Left lobe of liver (tissue), 2 donors: ENCODE measurements at places on chromosomes 3 and 15.

GRCh38 chr3:108501535-108501934, 8.9 kb downstream of the MYH15 start:
- no peak for DNase-seq

GRCh38 chr3:53224026-53224425, 31.8 kb downstream of the TKT start:
- no peak for DNase-seq

GRCh38 chr3:13711911-13712650, 163.2 kb downstream of the FBLN2 start:
- DNase-seq, result no peak

DNA sequence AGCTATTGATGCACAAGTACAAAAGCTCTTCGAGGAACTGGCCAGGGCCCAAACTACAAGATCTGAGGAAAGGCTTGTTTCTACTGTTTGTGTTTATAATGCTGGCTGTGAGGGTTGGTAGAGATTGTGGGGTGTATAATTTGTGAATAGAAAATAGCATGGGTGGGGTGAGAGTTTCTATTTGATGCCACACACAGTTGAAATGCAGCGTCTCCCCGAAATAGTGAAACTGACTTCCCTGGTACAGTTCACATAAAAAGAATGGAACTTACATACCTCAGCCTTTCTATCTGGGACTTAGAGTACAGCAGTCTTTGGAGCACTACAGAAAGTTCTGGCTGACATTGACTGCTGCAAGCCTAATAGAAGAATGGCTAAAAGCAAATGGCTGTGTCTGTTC, 91.3 kb downstream of the DTWD1 start:
- no peak for DNase-seq

GRCh38 chr3:154071146-154071545, 50.0 kb upstream of the ARHGEF26 start:
- no peak for DNase-seq

DNA sequence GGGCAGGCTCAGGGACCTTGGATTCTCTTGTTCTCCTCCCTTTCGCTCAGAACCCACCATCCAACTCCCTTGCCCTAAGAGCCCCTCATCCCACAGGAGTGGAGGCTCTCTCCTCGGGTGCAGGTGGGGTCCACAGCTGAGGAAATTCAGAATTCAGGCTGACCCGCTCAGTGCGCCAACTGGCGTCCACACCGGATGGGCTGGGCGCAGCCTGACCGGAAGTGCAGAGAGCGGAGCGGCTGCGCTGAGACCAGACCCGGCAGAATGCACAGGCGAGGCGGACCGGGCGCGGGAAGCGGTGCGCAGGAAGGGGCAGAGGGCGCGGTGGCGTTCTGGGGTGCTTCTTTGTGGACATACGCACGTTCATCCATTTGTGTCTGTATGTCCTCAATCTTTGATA, 210.4 kb upstream of the NDN start:
- no peak for DNase-seq

DNA sequence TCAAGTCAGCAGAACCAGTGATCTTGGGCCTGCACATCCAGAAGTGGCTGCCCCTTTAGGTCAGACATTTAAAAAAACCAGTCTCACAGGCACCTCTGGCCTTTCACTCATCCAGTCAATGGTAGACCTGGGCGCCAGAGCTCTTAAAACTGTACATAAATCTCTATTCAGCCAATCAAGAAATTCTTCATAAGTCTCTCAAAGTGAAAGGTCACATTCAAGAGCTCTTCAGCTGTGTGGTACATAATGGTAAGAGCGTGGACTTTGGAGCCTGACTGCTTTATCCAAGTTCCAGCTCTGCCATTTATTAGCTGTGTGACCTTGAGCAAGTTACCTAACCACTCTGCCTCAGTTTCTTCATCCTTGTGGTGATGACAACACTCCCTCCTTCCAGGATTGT, 22.3 kb upstream of the MORF4L1 start:
- DNase-seq, result no peak

DNA sequence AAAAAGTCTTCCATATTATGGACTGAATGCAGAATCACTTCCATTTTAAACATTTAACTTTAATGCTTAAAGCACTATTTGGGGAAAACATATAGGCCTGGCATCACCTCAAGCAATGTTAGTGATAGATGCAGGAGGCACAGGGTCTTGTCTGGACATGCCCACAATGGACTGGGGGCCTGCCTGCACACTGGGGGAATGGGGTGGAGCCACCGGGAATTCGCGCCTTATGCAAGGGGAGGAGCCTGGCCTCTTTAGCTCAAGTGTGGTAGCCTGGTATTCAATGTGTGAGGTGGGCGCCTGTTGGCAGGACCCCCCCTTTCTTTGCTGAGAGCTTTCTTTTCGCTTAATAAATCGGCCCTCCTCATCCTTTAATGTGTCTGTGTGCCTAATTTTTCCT, 29.9 kb downstream of the ACKR4 start:
- no peak for DNase-seq

- peak; percentile 83 for DNase-seq
Observed at GRCh38 chr15:66619152-66619903, 53.5 kb upstream of the LCTL start.

GRCh38 chr3:8458238-8458661, 43.4 kb upstream of the LMCD1 start:
- DNase-seq, result no peak

DNA sequence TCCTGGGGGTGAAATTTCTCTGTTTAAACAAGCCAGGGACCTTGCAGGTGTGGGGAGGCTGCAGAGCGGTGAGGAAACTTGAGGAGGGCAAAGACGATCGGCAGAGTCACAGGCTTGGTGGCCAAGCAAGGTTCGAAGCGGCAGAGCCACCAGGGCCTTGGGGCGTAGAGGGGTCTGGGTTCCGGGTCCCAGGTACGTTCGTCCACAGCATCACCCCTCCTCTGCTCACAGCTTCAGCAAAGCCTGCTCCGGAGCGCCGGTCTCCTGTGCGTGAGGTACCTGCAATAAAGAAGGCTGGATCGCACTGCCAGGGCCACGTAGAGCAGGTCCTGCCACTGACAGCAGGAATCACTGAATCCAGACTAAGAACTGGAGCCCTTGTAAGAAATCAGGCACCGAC, 66.8 kb upstream of the PCSK6 start:
- DNase-seq, result no peak

GRCh38 chr3:196514913-196515621, at the start of gene SMCO1:
Gene SMCO1 (minus strand): TSS chr3:196515346. CDS start chr3:196515209, 137 bp downstream.
- DNase-seq, result no peak

- DNase-seq, result no peak
Observed at GRCh38 chr15:57690341-57690966, 16.1 kb upstream of the POLR2M start.

DNA sequence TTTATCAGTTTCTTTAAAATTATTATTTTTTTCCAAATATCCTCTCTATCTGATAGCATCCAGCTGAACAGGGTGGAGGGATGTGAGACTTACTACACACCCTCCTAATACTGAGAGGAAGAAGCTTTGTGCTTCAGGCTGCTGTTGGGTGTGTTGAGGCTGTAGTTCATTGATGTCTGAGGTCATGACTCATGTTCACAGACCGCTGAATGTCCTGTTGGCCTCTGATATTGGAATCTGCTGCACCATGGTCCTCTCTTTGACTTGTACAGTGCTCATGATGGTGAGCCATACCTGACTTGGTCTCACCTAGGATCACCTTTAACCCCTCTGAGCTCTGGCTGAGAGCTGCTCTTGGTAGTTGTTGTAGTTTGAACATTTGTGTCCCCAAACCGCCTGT, 302.9 kb downstream of the SATB1 start:
- no peak for DNase-seq

GRCh38 chr3:142009029-142009428, 132.6 kb downstream of the ATP1B3 start:
- no peak for DNase-seq

DNA sequence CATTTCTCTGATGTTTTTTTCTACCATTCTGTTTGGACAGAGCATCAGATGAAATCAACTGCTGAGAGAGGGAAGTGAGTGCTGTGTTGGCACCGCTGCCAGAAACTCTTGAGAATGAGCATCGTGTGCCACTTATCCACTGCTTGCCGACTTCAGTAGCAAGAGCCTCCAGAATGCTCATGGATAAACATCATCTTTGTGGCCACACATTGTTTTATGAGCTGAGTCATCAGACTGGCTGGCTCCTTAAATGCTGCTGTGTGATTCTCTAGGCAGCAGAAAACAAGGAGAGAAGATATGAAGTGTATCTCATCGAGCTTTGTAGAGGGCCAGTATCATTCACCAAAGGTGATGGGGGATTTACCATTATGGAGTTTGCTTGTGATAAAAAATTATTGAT, 3.4 kb upstream of the DOCK3 start:
- DNase-seq, result no peak

DNA sequence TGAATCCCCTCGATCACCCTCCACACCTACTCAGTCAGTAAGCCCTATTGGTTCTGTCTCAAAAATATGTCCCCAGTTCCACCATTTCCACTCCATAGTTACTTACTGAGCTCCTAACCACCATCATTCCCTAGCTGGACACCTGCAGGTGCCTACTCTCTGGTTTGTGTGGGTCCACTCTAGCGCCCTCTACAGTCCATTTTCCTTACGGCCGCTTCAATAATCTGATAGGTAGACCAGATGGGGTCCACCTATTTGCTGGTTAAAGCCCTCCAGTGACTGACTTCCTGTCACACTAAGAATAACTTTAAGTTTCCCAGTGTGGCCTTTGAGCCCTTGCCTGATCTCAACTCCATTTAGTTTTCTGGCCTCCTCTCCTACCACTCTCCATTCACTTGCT, 5.0 kb downstream of the GXYLT2 start:
- no peak for DNase-seq

GRCh38 chr3:11385326-11385725, 113.1 kb downstream of the ATG7 start:
- DNase-seq, result no peak

GRCh38 chr3:107710851-107711250, 188.1 kb downstream of the BBX start:
- DNase-seq, result no peak

GRCh38 chr3:100662113-100662823, 47.0 kb upstream of the TFG start:
- no peak for DNase-seq

- DNase-seq, result no peak
Observed at GRCh38 chr15:27137127-27137526, 166.1 kb downstream of the GABRG3 start.

- peak; percentile 64 for DNase-seq
Observed at GRCh38 chr3:49500732-49501609, 30.9 kb downstream of the DAG1 start.

DNA sequence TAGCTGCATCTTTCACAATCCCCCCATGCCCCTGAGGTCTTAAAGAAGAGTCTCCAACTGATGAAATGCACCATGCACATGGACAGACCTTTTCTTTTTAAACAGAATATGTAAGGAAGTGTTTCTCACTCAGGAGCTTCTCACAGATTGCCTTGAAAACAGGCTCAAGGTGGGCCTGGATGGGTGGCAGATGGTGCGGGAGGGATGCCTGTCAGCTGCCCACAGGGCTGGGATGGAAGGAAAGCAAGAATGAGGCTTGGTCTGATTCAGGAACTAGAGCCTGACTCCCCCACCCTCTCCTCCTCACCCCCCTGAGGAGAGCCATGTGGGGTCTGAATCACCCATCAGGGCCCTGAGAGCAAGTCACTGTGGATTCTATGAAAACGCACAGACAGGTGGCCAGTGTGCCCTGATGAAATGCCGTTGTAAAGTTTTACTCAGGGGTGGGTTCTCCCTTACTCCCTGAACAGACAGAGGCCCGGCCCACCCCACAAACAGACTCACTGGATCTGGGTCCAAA, 67.2 kb downstream of the UMPS start:
- no peak for DNase-seq

GRCh38 chr15:40282147-40282868, 556 bp downstream of the ANKRD63 start:
- peak; percentile 83 for DNase-seq

DNA sequence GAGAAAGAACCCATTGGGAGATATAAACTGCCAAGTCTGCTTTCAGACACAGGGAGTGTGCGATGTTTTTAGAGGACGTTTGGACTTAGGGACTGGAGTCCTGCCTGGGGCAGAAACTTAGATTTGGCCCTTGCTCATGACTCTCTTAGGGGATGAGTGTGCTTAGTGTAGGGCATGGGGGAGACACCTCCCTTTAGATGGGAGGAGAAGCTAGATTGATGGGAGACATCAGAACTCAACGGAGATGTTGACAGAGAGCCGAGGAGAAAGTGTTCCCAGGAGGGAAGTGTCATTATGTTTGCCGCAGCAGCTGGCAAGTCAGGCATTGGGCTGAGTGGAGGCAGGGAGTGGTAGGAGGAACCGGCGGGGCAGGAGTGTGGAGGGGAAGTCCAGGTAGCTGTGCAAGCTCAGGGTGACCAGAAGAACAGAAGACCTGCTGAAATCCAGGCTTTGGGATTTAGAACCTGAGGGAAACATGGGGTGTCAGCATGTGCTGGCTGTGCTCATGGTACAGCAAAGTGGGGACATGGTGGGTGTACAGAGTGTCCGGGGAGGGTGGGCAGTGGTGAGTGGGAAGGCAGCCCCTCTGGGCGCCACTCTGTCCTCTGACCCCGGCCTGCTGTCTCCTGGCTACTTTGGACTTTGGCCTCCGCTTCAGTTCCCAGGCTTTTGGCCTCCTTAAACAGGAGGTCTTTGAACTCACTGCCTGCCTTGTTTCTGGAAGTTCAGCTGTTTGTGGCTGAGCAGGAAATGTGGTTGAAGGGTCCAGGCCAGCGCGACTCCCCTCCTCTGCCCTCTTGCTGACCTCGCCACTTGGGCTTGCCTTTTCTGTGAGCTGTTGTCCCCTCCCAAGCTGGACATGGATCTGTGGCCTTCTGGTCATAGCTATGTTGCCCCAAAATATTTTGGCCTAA, 324.0 kb upstream of the LRRFIP2 start:
- no peak for DNase-seq

GRCh38 chr15:69493406-69493805, 40.8 kb downstream of the RPLP1 start:
- DNase-seq, result peak; percentile 16
